Effector CD8-positive, alpha-beta T cell (primary cell): ENCODE measurements at places on chromosomes 5 and 9.

DNA sequence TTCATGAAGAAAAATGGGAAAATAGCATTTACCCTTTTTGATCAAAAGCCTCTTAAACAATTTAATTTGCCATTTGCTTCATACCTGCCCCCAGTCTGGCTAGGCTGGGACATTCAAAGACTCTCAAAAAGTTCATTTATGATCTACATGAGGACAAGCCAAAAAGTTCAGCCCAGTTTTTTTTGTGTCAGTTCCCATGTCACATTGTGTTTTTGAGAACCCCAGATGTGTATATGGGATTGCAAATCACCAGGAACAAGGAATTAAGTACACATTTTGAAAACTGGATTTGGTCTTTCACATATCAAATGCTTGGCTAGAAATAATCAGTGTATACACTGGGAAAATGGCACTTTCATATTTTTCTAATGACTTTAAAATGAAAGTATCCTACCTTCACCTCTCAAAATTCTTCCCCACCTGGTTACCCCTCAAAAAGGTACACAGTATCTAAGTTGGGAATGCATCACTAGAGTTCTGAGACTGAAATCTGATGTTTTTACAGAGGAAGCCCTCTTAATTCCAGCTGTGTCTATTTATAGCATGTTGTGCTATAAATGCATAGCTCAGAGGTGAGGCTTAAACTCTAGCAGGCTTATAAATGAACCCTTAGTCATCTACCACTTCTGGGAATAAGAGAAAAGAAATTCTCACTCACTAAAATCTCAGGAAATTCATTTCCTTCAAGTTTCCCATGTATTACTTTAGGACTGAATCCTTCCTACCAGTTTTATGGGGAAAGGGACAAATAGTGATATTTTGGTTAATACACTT, 9.3 kb downstream of the STOM start:
- no peak for DNase-seq

GRCh38 chr9:9552665-9553064, 1060.1 kb downstream of the PTPRD start:
- no peak for DNase-seq

- DNase-seq = no peak
Observed at GRCh38 chr9:104748359-104749031, 1.0 kb downstream of the NIPSNAP3A start.

- DNase-seq = peak; percentile 1
Observed at GRCh38 chr5:146867996-146868708, 10.4 kb downstream of the PPP2R2B start.

GRCh38 chr5:112534611-112535255, 115.7 kb upstream of the EPB41L4A start:
- no peak for DNase-seq

DNA sequence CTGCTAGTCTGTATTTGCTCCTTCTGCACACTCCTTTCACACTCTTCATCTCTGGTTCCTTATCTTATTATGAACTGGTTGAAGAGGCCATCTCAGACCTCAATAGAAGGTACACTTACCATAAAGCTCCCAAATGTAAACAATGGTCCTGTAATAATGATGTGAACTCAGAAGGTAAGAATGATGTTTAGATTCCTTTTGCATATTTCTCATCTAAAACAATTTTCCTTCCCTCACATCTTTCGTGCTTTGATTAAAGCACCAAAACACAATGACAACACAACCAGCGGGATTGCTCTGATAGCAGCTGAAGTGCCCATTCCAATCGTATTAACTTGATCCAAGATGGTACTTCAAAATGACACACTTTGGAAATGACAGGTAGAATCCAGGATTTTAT, 34.3 kb downstream of the NFIB start:
- DNase-seq = no peak

- DNase-seq = no peak
Observed at GRCh38 chr5:96994493-96994892, 58.6 kb downstream of the LNPEP start.

DNA sequence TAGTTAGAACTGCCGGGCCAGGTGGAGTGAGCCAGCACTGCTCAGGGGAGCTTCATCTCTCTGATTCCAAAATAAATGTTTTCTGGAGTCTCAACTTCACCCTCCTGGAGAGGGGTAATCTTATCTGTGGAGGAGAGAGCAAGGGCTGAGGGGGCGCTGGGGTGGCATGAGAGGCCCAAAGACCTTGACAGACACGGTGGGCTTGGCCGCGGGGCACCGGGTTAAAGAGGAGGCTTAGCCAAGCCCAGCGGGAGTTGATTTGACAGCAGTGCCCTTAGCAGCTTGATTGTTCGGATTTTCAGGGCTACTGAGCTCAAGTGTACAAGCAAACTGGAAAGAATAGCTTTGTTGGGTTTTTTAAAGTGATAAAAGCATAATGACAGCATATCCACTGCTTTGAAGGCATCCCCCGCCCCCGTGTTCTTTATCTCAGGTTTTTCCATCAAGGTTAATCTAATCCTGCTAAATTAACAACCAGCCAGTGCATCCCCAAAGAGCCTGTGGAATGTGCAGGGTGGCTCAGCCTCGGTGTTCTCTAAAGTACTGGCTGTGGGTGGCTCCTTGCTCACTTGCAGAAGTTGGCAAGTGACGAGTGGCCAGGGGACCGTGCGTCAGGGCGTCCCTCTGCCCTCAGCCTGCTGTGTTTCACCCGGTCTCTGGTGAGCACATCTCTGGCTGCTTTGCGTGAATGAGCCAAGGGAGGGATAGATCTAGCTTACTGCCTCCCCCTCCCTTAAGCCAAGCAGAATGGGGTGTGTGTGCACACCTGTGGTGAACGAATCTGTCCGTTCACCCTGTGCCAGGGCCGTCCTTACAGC, 5.5 kb downstream of the QRFP start:
- no peak for DNase-seq

GRCh38 chr5:31941151-31941755, 232.9 kb downstream of the GOLPH3 start:
- no peak for DNase-seq

DNA sequence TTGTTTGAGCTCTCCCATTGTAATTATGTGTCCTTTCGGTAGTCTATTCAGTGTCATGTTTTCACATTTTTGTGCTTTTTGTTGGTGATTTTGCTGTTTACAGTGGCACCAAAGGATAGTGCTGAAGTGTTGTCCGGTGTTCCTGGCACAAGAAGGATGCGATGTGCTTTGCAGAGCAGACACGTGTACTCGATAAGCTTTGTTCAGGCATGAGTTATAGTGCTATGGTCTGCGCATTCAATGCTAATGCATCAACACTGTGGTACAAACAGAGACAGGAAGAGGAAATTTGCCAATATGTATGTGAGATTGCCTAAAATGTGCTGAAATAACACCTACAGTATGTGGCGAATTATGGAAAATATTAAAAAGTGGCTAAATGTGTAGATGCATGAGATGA, 913.4 kb upstream of the ACO1 start:
- DNase-seq = no peak

DNA sequence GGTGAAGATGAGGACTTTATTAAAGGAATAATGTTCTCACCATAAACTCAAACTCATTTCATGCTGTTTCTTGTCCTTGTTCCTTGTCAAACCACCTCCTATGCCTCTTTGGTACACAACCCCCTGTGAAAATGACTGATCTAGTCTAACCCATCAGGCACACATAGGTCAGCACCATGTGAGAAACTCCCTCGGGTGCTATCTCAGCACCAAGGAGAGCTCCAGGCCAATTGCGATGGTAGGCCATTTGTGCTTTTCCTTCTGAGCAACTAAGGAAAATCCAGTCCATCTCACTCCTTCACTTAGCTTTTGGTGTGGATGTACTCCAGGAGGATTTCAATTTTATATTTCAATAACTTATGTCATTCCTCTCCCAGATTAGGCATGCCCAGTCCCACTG, 199.8 kb downstream of the ZNF608 start:
- no peak for DNase-seq

GRCh38 chr9:120892748-120893610, 16.0 kb upstream of the PHF19 start:
- no peak for DNase-seq

GRCh38 chr5:32833663-32834062, 122.5 kb downstream of the NPR3 start:
- DNase-seq = no peak

DNA sequence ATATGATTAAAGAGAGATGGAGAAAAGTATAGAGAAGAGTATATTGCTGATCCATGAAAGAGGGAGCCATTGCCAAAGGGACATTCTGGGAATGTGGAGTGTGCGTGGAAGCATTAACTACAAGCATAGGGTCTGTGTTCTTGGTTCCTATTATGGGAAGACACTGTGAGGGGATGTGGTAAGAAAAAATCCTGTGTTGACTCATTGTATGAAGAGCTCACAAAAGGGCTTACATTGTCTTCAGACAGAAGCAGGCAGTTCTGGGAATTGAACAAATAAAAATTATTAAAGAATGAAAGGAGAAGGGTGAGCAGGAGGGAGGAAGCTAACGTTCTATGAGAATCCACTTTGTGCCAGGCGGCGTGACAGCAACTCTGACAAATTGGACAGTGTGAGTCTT, 250.4 kb upstream of the CHD1 start:
- DNase-seq = no peak

DNA sequence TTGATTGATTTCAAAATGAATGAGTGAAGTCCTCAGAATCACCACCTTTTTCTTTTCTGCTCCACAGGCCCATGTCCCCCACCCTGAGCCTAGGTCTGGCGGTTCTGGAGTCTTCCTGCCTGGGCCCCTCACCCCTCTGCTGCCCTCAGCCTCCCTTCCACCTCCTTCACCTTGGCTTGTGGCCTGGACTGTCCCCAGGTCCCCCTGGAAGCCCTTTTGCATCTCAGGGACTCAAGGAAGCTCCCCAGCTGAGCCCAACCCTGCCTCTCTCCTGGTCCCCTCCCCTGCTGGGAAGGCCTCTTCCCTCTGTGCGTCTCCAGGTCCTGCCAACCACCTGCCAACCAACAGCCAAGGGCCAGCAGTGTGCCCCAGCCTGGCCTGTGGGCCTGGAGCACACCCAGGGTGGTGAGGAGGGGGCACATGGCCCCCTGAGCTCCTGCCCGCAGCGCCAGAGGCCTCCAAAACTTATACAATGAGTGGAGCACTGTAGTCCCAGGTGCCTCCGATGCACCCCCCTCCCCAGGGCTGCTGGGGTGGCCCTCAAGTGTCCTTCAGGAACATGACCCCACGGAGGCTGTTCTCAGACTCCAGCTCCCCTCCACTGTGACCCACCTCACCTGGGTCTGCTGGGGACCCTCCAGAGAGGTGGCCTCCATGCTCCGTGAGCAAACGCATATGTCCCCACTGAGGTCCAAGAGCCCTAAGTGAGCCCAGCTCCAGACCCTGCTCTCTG, 20.3 kb downstream of the GLT6D1 start:
- DNase-seq = no peak

GRCh38 chr5:18828351-18828750, 1159.6 kb downstream of the CDH18 start:
- DNase-seq = no peak

- DNase-seq = no peak
Observed at GRCh38 chr5:140072812-140073211, 29.7 kb upstream of the NRG2 start.

- no peak for DNase-seq
Observed at GRCh38 chr5:9337928-9338595, 207.8 kb downstream of the SEMA5A start.

DNA sequence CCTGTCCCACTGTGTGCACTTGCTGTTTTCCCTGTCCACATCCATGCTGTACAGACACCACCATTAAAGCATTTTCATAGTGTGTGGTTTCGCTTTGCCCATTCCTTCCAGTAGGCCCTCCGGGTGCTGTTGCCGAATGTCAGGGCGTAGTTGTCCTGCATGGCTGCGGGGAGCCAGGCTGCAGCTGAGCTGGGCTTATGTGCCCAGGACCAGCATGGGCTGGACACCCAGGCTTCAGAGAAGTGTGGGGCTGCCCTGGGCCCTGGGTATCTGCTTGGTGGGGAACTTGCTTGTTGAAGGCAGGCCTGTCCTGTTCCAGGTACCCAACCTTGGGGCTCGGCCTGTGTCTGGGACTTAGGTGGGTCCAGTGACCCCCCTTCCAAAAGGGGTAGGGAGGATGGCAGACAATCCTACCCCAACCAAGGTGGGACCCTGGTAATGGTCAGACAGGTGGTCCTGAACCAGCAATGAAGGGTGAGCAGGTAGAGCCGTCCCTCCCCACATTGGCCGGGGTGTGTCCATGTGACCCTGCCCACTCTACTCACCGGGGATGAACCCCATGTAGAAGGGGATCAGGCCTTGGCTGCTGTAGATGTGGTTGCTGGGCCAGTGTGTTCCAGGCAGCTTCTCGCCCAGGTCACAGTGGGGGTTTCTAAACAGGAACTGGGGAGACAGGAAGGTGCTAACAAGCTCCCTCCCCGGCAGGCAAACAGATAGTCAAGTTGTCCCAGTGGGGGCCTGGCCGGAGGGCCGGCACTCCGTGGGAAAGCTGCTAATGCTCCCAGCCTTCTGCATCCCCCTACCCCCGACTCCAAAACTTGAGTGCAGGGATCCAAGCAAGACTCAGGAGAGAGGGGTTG, 2.8 kb downstream of the TUBB4B start:
- no peak for DNase-seq

GRCh38 chr9:117963493-117964090, 259.4 kb downstream of the TLR4 start:
- no peak for DNase-seq

GRCh38 chr5:93570294-93571113, 10.5 kb downstream of the NR2F1-AS1 start:
- no peak for DNase-seq

DNA sequence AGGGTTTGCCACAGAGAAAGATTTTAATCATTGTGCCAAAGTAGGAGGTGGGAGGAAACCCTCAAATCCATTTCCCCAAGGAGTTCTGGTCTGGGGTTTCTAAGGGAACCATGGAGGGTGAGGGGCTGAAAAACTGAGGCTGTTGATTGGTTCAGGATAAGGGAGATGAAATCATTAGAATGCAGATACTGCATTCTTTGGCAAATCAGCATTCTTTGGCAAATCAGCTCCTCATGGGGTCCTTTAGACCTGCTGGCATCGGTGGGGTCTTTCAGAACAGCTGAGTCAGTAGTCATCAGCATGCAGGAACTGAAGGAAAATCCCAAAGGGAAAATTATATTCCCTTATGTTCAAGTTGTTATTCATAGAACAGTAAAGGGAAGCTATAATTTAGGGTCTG, 585.5 kb downstream of the ISL1 start:
- no peak for DNase-seq

DNA sequence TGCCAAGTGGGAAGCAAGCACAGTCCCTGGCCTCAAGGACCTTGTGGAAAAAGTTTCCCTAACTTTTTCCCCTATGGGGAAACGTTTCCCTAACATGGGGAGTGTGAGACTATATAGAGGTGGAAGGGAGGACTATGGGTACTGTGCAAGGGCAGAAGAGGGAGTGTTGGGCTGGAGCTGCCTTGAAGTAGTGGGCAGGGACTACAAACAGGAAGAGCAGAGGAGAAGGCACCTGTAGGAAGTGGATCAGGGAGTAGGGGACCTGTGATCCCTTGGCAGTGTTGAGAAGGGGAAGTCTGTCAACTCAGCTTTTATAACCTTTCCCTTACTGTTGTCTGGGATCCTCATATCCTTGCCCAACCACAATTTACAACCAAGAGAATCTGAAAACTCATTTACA, 1.4 kb downstream of the CMYA5 start:
- DNase-seq = no peak

GRCh38 chr9:17217272-17217671, 82.4 kb downstream of the CNTLN start:
- no peak for DNase-seq

- no peak for DNase-seq
Observed at GRCh38 chr5:109247986-109248385, 161.8 kb downstream of the PJA2 start.
